ENCODE measurements at places on chromosomes 2 and 18.

GRCh38 chr18:50917021-50917420, 38.1 kb downstream of the ME2 start:
- DNase-seq, result no peak

DNA sequence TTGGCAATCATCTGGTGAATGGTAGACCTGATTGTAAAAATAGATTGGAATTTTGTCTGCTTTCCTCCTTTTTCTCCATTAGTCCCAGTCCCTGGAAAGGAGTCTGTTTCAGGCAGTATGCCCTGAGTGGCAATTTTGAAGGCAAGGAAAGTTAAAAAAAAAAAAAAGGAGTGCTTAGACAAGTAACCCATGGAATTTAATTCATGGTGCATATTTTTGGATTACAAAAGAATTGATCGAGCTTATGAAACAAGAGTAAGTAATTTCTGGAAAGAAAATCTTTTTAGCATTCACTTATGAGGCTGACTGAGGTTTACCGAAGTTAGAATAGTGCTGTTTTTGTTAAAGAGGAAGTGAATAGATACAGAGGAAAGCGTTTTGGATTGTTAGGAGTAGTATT, 29.4 kb upstream of the TMEM178A start:
- peak; percentile 24 for DNase-seq

- no peak for DNase-seq
These were observed 321.4 kb upstream of the MMADHC start for GRCh38 chr2:149908726-149909683.

DNA sequence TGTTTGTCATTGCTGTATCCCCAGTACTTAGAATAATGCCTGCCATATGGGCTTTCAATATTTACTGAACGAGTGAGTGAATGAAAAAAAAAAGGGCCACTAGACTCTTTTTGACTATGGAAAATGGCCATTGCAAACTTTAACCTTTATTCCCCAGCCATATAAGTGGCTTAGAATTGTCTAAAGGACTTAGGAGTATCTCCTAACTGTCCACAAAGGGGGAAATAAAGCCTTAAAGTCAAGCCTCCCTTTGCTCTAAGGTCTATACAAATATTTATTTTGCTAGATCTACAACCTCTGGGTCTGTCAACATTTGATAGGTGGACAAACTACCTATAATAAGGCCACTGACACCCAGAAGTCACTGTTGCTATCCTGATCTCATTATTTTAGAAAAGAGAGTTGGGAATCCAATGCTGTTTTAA, 25.7 kb downstream of the UPP2 start:
- DNase-seq, result no peak

GRCh38 chr2:88554189-88554588, 73.1 kb downstream of the EIF2AK3 start:
- DNase-seq, result no peak

DNA sequence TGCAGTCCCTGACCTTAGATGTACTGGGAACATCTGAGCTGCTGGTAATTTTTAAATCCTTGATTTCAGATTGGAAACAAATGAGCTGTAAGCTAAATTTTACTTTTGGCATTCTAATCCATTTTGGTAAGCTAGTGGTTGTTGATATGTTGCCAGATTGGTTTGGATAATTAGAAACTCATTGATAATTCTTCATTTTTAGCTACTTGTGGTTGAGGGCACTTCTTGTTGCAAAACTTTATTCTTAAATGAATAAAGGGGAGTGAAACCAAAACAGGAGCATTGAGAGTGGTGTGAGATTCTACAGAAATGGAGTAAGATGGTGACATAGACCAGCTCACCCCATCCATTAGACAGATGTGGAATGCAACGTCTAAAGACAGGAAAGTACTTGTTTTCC, 64.5 kb downstream of the ITGB1BP1 start:
- no peak for DNase-seq

DNA sequence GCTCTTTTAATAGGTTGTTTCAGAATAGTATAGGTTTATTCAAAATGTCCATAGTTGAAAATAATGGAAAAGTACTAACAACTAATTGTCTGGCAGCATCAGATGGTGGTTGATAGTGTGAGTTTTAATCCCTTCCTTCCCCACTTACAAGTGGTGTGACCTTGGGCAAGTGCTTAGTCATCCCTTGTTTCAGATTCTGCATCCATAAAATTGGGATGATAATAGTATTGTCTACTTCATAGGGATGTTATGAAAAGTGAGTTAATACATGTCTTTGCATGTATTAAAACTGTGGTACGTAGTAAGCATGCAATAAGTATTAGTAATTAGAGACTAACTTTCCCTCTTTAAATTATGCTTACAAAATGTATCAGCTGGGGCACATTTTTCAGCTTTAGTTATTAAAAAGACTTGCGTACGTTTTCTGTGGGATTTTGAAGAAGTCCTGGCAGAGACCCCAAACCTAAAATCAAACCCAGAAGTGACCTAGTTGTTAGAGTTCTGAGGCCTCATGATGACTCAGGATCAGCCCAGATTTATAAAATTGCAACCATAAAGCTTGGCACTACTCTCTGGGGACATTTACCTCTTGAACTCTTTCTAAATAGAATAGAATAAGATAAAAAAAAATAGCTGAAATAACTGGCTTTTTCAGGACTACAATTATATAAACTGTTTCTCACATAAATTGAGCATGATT, 8.6 kb downstream of the ITGA4 start:
- peak; percentile 42 for DNase-seq

DNA sequence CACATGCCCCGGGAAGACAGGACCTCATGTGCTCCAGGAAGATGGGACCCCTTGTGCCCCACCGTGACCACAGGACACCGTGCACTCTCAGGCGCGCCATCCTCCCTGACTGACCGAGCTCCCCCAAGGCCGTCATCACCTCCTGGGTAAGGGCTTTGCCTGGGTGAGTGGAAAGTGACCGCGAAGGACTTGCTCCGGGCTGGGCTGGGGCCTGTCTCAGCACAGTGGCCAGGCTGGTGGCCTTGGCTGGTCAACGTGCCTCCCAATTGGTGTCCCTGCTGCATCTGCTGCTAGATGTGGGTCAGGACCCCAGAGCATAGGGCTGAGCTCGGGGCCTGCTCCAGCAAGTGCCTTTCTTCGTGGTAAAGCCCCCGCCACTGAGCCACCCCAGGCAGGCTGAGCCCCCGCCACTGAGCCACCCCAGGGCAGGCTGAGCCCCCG, 69.7 kb upstream of the CTDP1 start:
- no peak for DNase-seq

DNA sequence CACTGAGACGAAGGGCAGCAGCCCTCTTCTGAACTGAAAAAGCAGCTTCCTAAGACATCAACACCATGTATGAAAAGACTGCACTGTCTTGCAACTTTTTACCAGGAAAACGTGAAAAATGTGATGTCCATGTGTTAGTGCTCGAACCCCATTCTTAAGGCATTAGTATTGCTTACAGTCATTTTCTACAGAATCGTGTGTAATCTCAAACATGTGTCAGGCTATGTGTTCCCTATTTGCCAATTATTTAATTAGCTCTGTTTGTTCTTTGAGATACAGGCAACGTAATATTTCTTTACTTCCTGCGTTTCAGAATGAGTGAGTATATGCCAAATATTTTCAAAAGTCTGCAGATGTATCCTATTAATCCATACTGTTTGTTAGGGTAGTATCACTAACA, 307.7 kb upstream of the CCDC68 start:
- peak; percentile 27 for DNase-seq

GRCh38 chr2:208638059-208638458, 231.5 kb downstream of the PTH2R start:
- DNase-seq, result no peak

- DNase-seq, result no peak
These were observed 1009.6 kb upstream of the DDX18 start for GRCh38 chr2:116804901-116805300.

- DNase-seq, result no peak
These were observed 72.5 kb downstream of the HS1BP3 start for GRCh38 chr2:20578266-20578894.

DNA sequence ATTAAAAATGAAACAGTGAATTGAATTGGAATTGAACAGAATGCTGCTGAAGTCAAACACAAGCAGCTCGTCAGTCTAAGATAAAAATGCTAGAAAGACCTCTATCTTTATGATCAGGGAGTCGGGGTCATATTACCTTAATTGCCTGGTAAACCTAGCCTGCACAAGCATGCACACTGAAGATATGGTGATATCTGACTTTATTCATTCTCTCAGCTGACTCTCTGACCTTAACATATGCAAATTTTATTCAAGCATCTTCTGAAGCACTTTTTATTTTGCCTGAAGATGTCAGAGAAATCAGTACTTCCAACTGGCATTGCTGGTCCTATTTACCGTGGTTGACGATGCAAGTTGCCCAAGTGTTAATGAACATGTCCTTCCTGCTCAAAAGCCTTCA, 56.4 kb downstream of the DNER start:
- no peak for DNase-seq

- peak; percentile 62 for DNase-seq
These were observed 39.4 kb upstream of the AGPS start for GRCh38 chr2:177353187-177353478.

- DNase-seq, result no peak
These were observed 544 bp downstream of the ADRA2B start for GRCh38 chr2:96115631-96116423.

DNA sequence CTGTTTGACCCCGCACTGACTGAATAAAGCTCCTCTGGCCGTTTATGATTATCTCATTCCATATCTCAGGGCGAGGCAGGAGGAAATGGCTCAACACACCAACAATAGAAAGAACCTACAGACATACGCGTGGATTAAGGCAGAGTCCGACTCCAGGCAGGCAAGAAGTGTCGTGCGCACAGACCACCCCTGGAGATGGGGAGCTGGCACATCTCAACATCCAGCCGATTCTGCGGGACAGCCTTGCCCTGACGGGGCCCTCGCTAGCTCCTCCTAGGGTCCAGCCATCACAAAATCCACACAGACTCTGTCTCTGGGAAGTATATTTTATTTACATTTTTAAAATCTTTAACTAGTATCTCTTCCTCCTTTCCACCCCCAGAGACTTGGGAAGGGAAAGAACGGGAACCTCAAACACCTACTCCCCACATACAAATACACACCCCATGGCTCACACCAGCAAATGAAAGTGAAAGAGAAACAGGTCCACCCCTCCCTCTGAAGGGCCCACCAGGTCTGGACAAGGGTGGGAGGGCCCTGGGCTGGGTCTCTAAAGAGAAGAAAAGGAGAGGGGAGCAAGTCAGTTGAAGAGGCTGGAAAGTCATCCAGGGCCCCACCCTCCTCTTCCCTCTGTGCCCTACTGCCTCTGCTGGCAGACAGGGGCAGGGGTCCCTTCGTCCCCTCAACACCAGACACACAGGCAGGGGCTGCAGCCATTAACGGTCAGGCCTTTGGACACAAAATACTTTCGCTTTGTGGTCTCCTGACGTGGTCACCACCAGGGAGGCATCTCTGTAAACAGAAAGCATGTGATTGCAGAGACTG, 3.2 kb downstream of the GPBAR1 start:
- no peak for DNase-seq

GRCh38 chr2:42809131-42809818, 16.9 kb upstream of the HAAO start:
- no peak for DNase-seq

DNA sequence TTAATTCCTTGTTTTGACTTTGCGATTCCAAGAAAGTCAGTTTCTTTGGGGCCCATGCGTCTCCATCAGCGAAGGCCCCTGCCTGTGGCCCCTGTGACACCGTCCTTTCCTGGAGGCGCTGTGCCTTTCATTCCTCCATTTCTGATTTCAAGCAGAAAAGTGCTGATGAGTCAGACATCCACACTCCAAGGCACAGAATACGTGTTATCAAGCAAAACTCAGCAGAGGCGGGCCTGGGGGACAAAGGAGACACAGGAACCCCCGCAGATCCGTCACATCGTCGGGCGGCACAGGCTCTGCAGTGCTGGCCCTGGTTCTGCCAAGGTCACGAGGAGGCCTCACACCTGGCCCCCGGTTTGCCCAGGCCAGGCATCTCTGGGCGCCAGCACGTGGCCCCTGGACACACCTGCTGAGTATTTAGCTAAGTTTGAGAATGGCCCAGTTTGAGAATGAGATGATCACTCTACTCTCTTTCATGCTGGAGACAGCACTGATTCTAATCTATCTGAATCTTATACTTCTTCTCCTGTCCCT, 7.2 kb upstream of the SALL3 start:
- DNase-seq, result no peak

DNA sequence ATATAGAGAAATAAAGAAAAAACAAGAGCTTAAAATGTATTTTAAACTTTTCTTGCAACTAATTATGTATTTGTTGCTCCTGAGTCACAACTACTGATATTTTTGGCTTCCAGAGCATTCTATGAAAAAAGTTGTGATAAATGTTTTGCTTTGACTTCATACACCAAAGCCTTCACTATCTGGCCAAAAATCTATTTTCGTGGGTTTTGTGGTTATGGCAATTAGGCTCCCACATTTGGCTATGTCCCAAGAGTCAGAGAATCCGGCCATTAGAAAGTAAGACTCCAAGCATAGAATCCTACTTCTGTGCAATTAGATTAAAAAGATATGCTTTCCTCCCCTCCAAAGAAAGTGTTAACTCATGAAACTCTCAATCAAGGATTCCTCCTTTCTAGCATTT, 1456.1 kb upstream of the ACVR2A start:
- DNase-seq, result no peak

GRCh38 chr18:31821545-31822171, 61.0 kb upstream of the SLC25A52 start:
- no peak for DNase-seq

DNA sequence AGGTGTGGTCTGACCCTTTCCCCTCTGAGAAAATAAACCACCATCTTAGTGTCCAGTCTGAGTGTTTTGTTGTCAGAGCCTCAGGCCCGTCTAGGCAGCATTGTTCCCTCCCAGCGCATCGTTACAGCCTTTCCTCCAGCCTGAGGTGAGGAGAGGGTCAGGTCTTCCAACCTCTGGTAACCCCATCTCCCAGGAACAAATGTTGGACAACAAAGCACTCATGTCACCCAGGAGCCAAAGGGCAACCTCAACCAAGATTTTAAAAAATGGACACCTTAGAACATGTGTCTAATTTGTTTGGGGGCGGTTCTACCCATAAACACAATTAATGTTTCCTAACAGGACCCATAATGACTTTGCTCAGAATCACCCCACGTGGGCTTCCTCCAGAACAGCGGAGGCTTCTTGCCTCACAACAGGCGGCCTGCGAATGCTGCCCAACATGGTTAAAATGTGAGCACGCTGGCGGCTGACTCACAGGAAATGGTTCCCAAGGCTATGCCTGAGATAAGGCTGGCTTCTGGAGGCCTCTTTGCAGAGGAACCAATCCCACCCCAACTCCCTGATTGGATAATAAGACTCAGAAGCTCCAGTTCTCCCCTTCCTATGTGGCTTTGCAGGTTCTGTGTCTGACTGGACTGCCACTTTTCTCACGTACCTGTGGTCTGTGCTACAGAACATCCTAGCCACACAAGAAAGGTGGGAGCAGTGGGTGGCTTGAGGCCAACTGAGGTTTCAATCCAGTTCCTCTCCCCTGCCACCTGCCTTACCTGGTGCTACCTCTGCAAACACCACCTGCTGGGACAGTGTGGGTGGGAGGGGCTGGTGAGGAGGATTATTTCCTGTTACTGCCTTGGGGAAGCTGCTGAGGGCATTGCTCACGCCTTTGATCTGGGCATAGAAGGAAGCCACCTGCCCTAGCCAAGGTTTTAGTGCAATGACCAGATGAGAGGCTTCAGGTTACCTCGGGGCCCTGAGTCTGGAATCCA, 108.8 kb downstream of the B3GNT2 start:
- DNase-seq, result no peak

GRCh38 chr2:43402002-43402401, 175.6 kb upstream of the ZFP36L2 start:
- no peak for DNase-seq

GRCh38 chr2:62199392-62200125, 3.6 kb downstream of the B3GNT2 start:
- DNase-seq, result no peak

- DNase-seq, result peak; percentile 24
These were observed 1.1 kb downstream of the HNRNPLL start for GRCh38 chr2:38601463-38602135.

GRCh38 chr2:127968610-127969339, 59.1 kb downstream of the SAP130 start:
- no peak for DNase-seq
